EL (cell line): ENCODE measurements at places on chromosomes 11 and 22.

DNA sequence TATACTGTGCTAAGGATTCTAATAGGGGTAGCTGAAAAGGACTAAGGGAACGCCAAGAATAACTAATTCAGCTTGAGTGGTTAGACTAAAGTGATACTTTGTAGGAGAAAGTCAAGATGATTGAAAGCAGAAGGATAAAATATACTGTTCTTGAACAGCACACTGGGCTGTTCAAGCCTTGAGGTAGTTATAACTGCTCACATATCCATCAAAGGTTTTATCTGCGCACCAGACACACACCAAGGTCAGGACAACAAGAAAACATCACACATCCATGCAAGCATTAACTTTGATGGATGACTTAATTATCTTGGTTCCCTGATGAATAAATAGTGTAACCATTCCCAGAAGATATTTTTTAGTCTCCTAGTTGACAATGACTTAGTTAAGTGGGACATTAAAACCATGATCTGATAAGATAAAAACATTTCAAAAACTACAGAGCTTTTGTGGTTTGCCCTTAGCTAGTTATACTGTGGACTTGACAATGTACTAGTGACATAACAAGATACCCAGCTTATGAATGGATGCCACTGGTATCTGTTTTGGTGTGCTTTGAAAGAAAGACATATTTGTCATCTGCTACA is 728.9 kb downstream of the JRKL start:
- DNase-seq: no peak

DNA sequence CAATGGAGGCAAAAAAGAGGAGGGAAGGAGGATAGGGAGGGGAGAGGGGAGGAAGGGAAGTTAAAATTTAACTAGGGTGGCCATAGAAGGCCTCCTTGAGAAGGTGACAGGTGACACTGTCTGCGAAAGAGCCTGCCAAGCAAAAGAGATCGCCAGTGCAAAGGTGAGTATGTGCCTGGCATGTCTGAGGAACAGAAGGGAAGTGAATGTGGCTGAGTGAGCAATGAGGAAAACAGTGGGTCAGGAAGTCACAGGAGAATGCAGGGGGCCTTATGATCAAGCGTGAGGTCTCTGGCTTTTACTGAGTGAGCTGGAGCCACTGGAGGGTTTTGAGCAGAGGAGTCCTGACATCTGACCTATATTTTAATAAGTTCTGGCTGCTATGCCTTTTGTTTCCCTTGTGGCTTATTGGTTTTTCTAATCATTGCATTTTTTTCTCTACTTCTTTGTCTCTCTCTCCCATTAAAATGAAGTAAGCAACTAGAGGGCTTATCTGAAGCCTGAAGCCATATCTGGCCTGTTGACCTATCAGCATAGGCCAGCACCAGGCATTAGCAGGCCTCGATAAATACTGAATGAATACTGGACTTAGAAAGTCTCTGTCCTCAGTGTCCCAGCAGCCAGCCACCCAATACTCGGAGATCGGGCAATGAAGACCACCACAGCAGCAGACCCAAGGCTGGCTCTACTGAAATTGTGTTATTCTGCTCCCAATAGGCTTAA is 5.6 kb downstream of the AP1B1 start:
- no peak for DNase-seq

- DNase-seq: no peak
These were observed 5.1 kb downstream of the PARVA start for GRCh38 chr11:12382451-12382850.

- DNase-seq: no peak
These were observed at the start of gene PDE2A for GRCh38 chr11:72673943-72674828. Gene PDE2A, minus strand, starts transcription at chr11:72674422. Its CDS starts 215 bp downstream, at chr11:72674207.

- no peak for DNase-seq
These were observed 89.9 kb downstream of the OR4A15 start for GRCh38 chr11:55457641-55458040.

DNA sequence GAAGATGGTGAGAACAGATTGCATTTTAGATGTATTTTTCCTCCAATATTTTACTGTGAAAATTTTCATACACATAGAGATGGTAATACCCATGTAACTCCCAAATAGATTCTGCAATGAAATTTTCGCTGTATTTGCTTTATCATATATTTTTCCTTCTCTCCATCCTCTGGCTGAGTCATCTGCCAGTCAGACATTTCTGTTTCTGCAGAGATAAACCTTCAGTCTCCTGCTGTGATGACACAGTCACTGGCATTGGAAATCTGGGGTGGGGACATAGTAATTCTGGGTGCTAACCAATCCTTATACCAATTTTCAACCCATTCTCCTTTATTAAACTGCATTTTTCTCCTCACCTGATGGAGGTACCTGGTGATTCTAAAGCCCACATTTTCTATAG is 33.7 kb downstream of the SVIP start:
- DNase-seq: no peak
